Left colon (tissue), 2 donors: ENCODE measurements at places on chromosomes 7 and 10.

GRCh38 chr7:22574754-22575520, 74.9 kb upstream of the STEAP1B start:
- no peak for DNase-seq

DNA sequence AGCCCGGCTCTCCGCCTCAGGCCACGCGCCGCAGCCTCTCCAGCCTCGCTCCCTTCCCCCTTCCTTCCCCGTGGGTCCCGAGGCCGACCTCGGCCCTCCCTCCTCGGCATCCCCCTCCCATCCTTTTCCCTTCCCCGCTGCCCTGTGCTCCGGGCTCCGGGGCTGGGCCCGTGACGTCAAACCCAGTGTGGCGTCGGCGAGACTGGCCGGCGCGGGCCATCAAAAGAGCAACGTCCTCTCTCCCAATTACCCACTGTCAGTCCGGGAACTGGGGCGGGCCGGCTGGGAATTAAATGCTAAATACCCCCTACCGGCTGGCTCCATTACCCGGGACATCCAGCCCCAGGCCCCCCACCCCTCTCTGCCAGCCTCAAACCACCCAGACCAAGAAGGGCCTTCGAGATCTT, 2.6 kb upstream of the GATA3 start:
- DNase-seq: no peak

DNA sequence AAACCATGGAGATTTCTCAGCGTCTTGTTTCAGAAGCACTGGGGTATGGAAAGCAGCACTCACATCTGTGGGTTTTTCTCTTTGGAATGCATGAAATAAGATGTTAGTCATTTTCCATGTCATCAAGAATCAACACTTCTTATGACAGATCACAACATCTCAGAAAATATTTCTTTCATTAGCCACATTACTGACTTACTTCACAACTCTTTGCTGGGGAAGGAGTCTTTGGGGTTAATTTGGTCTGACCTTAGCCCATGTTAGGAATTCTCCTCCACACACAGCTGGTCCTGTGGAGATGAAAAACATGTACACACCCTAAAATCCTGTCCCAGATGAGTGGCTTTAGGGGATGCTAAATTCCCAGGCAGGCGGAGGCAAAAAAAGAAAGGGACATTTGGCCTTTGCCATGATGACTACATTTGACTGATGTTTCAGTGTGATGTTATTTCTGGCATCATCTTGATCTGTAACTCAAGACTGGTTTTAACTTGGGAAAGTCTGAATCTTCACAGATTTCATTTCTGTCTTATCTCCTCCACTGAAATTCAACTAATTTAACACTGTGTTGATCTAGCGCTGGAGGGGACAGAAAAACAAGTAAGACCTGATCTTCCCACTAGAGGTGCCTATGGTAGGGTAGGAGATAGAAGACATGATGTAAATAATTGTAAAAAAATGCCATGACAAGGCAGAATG, 363.2 kb downstream of the PRPF18 start:
- DNase-seq: no peak

DNA sequence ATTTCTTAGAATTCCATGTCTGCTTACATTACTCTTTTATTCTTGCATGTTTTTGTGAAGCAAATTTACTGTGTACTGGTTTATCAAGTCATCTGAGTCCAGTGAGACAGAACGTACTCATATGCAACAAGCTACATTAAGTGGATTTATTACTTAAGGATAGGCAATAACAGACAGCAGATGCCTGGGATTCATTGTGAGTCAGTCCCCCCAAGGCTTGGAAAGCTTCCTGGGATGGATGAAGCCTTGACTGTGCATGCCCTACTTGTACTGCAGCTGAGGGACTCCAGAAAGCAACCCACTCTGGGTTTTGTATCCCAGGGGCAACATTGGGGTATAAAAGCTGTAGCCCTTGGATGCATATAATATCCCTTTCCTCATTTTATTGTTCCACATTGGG, 113.4 kb upstream of the RAB18 start:
- DNase-seq: no peak

GRCh38 chr10:72828294-72828693, 65.2 kb upstream of the OIT3 start:
- DNase-seq: no peak

DNA sequence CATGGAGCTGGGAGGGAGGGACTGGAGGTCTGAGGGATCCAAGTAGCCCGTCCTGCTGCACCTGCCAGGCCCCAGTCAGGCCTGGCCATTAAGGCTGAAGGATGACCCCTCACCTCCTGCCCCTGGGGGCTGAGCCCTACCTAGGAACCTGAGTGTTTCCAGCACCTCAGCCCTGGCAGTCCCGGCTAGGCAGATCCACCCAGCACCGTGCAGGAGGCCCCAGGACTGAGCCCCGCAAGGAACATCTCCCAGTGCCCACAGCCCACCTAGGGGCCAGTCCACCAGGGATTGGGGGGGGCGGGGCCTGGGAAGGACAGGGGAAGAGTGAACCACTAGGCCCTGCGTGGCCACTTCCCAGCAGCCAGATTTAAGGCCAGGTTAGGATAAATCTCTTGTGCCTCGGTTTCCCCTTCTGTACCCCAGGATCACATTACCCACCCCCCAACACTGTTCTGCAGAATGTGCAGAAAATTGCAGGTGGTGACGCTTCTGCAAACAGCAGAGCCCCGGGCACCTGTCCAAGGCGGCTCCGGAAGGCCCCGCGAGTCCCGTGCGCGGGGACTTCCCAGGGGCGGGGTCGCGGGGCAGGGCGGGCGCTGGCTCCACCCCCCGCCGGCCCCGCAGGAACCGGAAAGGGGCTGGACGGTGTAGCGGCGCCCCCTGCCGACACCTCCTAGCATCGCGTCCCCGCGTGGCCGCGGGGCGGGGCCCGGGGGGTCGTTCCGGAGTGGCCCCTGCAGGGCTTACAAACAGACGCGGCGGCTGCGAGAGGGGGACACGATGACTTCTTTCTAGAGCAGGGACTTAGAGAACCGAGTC, 55.9 kb downstream of the PWWP2B start:
- DNase-seq: peak; percentile 94

- DNase-seq: no peak
Observed at GRCh38 chr10:25530306-25530705, 355.5 kb downstream of the GPR158 start.

DNA sequence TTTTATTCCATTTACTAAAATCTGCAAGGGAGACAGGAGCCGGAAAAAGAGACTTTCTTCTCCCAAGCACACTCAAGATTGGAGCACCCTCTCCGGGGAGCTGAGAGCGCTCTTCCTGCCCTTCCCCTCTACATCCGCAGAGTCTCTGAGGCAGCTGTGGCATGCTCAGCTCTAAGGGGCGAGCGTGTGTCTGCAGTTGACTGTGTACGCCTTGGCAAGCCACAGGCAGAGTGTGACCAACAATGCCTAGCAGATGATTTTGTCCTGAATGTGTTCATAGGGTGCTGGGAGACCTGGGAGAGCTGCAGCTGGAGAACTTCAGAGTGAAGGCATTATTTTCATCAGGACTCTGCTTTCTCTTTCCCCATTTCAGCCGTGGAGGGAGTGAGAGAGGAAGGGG, 20.7 kb downstream of the MTURN start:
- DNase-seq: no peak

- DNase-seq: no peak
Observed at GRCh38 chr7:28469562-28469961, 57.2 kb downstream of the CREB5 start.
